HFFc6 (cell line): ENCODE measurements at places on chromosomes 1 and 21.

GRCh38 chr1:204343802-204344201, 15.9 kb downstream of the PLEKHA6 start:
- DNase-seq: no peak

- DNase-seq: no peak
These were observed 127.0 kb downstream of the NME7 start for GRCh38 chr1:169240449-169241232.

- DNase-seq: no peak
These were observed 56.2 kb upstream of the APP start for GRCh38 chr21:26226724-26227123.

GRCh38 chr1:113133038-113133437, 60.0 kb downstream of the LRIG2 start:
- no peak for DNase-seq

DNA sequence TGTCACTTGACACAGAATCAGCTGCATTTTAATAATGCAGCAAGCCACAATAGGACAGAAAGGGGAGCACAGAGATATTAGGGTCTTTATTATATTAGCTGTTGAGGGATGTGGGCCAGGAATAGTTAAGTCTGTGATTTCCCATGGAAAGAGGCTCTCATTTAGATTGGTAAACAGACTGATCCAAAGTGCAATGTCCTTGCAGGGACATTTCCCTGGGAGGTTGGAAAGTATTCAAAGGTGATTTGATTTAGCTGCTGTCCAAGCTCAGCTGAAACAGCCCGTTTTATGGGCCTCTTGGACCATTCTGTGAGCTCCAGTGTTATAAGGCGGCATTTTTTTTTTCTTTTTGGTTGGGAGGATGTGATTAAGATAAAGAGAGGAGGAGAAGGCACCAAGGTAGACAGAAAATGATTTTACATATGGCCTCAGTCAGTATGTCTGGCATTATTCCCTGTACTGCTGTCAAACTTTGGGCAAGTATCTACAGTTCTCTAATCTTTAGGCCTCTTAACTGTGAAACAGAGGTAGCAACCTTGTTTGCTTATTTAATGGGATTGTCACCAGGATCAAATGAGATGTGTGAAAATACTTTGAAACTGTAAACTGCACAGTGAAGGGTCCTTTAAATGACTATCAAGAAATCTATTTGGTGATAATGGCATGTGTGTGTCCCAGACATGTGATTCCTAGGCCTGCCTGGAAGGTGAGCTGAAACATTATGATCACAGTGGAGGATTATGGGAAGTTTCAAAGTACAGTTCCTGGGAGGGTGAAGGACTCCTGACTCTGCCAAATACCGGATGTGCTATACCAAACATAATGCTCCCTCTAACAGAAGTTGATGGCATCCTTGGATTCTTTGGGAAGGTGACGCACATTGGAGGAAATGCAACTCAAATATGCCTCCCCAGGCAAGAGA, 62.2 kb downstream of the NOS1AP start:
- DNase-seq: no peak

DNA sequence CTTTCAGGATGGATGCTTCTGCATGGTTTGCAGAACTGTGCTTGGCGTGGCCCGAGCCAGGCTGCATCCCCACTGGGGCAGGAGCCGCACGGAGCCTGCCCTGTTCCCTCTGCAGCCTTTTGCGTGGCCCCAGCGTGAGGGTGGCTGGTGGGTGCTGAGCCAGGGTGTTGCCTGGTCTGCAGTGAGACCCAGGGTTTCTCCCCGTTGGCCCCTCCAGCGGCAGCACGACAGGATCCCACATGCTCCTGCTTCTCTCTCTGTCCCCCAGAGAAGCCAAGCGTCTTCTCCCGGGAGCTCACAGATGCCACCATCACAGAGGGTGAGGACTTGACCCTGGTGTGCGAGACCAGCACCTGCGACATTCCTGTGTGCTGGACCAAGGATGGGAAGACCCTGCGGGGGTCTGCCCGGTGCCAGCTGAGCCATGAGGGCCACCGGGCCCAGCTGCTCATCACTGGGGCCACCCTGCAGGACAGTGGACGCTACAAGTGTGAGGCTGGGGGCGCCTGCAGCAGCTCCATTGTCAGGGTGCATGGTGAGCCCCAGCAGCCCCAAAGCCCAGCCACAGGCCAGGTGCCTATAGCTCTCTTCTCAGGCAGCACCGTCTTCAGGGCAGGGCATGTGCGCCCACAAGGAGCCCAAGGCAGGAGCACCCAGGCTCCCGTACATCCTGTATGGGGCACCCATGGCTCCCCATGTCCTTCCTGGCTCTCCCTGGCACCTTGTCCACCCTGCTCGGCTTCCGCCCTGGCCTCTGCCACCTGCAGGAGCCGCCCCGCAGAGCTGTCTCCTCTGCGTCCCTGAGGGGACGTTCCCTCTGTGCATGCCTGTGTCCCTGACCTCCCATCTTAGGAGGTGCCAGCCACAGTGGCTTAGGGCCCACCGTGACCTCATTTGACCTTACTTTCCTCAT, 78.9 kb downstream of the OBSCN start:
- no peak for DNase-seq

- no peak for DNase-seq
These were observed 176.9 kb downstream of the NEK7 start for GRCh38 chr1:198333744-198334143.

- DNase-seq: no peak
These were observed 140.6 kb downstream of the PEX14 start for GRCh38 chr1:10615332-10615731.

GRCh38 chr1:236748268-236748870, 46.7 kb upstream of the MTR start:
- DNase-seq: no peak

- DNase-seq: no peak
These were observed 86.7 kb upstream of the LYPLAL1 start for GRCh38 chr1:219086956-219087469.

DNA sequence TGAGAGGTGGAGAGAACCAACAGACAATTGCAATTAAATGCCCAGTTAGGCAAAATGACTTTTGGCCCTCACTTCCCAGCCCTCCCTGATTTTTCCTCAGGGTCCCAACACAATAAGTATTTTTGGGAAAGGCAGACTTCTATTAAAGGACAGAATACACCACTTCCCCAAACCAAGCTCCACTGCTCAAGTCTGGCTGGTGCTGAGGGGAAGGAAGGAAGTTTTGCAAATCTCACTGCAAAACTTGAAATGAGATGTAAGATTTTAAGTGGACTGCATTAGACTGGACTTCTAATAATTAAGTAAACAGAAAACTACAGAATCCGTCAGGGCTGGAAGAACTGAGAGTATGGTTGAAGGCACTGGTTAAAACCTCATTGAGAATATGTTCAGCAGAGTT, 32.2 kb upstream of the CD1D start:
- no peak for DNase-seq

DNA sequence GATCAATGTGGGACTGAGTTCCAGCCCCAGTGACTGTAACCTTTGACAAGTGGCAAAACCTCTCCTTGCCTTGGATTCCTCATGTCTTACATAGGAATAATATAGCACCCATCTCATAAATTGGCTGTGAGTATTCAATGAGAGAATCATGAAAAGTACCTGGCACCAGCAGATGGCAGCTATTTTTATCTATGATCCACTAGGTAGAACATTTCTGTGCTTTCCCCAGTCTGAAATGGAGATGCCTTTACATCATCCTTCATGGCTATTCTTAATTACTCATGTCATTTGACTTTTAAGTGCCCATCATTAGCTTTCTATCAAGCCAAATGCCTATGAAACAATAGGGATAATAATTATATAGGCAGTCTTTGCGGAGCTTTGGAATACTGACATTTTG, 130.1 kb downstream of the TGFB2 start:
- no peak for DNase-seq

- no peak for DNase-seq
These were observed 120.2 kb downstream of the MRPL39 start for GRCh38 chr21:25487046-25487594.

DNA sequence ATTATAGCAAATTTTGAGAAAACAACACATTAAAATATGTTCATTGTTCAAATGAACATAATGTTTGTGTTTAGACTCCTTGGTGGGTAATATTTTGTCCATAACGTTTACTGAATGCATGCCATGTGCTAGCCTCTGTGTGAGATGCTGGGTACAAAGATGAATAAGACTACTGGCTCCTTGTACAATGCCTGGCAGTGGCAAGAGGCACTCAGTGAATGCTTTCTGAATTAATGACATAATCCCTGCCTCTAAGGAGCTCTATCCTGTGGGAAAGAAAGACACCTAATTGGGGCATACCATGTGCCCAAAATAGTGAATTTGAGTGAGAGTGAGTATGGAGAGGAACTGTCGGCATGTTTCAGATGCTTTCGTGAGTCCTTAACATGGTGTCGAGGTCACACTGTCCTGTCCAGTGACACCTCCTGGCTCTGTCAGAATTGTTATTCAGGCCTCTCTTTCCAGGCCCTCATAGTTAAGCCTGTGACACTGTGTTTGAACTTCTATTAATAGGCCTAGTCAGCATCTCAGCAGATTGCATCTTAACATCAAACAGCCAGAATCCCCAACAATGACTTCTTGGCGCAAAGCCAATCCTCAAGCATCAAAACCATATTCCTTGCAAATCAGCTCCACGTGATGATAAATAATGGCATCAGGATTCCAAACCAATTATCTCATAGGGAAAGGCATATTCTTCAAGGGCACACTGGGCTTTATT, 32.8 kb upstream of the S1PR1 start:
- peak; percentile 86 for DNase-seq

DNA sequence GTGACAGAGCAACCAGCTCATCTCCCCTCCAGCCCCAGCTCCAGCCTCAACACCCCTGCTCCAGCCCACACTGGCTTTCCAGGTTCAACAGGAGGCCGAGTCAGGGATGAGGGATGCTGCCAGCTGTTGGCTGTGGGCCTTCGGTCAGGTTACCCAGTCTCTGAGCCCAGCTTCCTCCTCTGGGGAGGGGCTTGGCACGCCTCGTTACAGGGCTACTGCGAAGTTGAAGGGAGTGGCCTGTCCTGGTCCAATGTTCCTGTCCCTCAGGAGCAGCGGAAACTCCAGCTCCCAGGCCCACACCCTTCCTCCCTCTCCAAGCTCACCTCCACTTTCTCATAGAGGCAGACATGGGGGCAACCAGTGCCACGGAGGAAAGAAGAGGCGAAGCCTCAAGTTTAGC, 15.1 kb upstream of the TAS1R2 start:
- no peak for DNase-seq

GRCh38 chr1:23423415-23424292, 894 bp downstream of the TCEA3 start:
- DNase-seq: no peak

- no peak for DNase-seq
These were observed 4.6 kb downstream of the MPZ start for GRCh38 chr1:161304927-161305866.

DNA sequence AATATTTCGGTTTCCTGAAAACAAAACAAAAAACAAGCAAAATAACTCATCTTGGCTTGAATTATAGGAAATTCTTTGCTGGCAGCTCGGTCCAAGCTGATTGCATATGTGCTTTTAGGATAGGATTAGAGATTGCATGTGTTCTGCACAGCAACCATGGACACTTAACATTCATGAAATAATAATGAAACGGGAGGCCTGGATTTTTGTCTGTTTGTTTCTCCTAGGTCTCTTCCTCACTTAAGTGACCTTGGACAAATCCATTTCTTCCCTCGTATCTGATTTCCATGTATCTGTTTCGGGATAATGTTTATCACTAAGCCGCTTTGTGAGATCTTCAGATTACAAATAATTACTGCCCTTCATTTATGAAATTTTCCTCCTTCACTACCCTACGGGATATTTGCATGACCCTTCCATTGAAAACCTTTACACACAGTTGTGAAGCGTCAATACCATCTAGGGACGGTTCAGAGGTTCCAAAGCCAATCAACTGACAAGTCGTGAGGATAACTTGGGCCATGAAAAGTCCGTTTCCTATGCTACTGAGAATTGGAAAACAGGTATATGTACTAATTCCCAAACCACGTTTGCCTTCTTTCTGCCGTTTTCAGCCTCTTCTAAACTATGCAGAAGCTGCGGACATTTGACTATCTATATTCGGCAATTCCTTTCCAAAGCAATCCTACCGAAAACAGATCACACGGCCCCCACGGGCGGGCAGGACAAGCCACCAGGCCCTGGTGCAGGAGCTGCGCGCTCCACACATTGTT, 1.3 kb upstream of the H3-3A start:
- no peak for DNase-seq

- DNase-seq: no peak
These were observed 900.8 kb downstream of the TTLL7 start for GRCh38 chr1:83098131-83098530.

GRCh38 chr1:2449636-2450454, 26.2 kb upstream of the PLCH2 start:
- DNase-seq: no peak

GRCh38 chr1:14782741-14783591, 184.5 kb downstream of the KAZN start:
- DNase-seq: no peak

- DNase-seq: no peak
These were observed 25.6 kb downstream of the PDC start for GRCh38 chr1:186435336-186435735.
